ENCODE measurements at places on chromosomes 12 and 14. TPM values are rescaled to one million over a fixed set of nuclear protein-coding genes. Genes with fewer than 3 reads are reported as not detected.

DNA sequence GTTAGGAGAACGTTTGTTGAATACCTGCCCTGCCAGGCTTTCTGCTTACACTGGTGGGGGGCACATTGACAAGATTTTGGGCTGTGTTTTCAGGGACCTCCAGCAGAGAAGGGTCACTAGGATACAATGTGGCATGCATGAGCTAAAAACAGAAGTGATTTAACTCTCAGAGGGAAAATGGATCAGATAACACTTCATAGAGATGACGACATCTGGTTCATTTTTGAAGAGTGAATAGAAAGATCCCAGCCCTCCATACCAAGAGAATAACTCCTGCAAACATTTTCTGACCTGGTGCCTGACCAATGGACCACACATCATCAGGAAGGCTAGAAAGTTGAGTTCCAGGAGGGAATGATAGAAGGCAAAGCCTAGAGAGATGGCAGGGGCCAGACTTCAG lies 33.7 kb downstream of the CKB start:
- no peak for DNase-seq
- no peak overlapping the region for H3K4me3 ChIP-seq
- no peak overlapping the region for H3K27ac ChIP-seq

DNA sequence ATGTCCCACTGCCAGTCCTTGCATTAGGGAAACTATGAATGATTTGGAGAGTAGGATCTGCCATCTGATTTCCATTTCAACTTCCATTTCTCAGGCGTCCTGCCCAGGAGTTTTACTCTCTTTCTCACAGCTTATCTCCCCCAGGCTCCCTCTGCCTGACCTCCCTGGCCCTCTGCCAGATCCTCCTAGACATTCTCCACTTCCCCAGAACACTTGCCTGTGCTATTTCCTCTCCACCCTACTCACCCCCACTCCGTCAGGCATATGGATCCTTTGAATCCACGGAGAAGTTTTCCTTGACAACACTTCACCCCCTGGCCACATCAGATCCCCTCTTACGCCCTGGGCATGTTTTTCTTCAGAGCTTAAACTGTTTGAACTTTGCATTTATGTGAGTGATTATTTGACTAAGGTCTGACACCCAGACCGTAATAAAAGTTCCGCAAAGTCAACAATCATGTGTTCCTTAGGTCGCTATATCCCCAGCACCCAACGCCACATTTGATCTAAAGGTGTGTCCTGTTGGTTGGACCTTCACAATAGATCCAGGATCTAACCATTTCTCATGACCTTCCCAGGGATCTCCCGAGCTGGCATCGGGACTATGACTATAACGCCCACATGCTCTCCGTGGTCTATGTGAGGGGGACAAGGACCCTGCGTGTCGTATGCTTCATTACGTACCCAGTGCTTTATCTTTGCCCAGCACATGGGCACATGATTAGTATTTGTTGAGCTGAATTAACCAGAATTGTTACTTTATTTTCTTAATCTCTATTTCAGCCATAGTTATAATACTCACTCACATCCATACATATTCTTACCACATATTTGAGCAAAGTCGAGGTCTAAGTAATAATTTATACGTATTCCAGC lies 255.8 kb upstream of the FOXN3 start:
- no peaks in the 10 kb centered on the region for H3K27me3 ChIP-seq
- no peaks in the 10 kb centered on the region for H3K4me1 ChIP-seq
- no peak overlapping the region for H3K4me3 ChIP-seq
- no peak for DNase-seq
- H3K27ac ChIP-seq: no peak overlapping the region

- no peak overlapping the region for H3K27ac ChIP-seq
- H3K4me3 ChIP-seq: no peak overlapping the region
- H3K27me3 ChIP-seq: no peaks in the 10 kb centered on the region
- H3K36me3 ChIP-seq: no peaks in the 10 kb centered on the region
Observed at GRCh38 chr12:25992026-25992782, 33.7 kb downstream of the RASSF8 start.

GRCh38 chr12:69570545-69571399 lies 14.5 kb upstream of the CCT2 start:
- no peak overlapping the region for H3K4me3 ChIP-seq
- H3K27me3 ChIP-seq: no peaks in the 10 kb centered on the region
- DNase-seq: peak; percentile 70
- H3K27ac ChIP-seq: no peak overlapping the region
- peaks cover 4% of the 10 kb centered on the region for H3K36me3 ChIP-seq
- H3K4me1 ChIP-seq: peaks cover 7% of the 10 kb centered on the region

GRCh38 chr12:118073768-118074167 lies 12.8 kb upstream of the WSB2 start:
- peaks cover 2% of the 10 kb centered on the region for H3K36me3 ChIP-seq
- no peaks in the 10 kb centered on the region for H3K27me3 ChIP-seq
- no peak overlapping the region for H3K4me3 ChIP-seq

DNA sequence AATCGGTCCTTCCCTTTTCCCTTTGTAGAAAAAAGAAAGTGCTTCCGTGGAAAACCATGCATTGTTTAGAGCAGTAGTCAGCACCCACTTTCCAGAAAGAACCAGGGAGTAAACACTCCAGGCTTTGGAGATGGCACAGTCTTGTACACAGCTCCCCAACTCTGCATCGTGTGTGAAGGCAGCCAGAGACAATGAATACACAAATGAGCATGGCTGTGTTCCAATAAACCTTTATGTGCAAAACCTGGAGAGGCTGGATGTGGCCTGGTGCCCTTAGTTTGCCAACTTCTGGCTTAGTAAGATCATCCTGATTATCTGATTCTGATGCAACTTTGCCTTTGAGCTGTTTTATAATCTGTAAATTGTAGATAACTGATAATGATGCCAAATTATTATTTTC lies 463.4 kb upstream of the TMEM132C start:
- H3K27ac ChIP-seq: no peak overlapping the region
- DNase-seq: no peak
- H3K27me3 ChIP-seq: no peaks in the 10 kb centered on the region
- H3K4me1 ChIP-seq: no peaks in the 10 kb centered on the region

DNA sequence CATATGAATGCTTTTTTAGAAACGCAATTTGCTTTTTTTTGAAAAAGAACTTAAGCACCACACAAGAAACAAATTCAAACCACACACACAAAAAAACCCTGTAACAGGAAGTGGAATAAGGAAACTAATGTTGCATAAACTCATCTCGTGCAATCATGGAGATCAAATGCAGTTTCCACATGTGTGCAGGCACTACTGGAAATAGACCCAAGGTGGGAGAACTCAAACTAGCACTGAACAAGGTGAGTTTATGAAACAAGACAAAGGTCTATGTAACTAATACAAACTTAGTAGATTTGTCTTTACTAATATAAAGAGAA lies 17.5 kb downstream of the NIN start:
- DNase-seq: no peak
- H3K4me3 ChIP-seq: no peak overlapping the region
- H3K4me1 ChIP-seq: no peaks in the 10 kb centered on the region
- no peaks in the 10 kb centered on the region for H3K36me3 ChIP-seq
- H3K27me3 ChIP-seq: no peaks in the 10 kb centered on the region

DNA sequence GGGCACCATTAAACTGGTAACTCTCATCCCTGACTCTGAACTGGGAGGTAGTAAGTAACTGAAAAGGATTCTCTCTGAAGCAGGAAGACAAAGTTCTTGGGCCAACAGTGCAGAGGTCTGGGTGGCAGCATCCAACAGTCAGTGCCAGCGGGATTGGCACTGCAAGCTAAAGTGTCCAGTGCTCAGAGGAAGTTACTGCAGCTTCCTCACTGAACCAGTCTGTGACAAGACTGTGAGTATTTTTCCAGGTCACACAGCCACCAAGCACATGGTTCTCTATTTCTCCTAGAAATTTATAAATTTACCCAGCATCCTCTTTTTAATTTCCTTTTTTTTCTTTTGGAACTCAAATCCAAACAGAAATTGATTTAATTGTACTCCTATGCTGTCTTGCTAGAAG lies 81.6 kb upstream of the FAR2 start:
- no peaks in the 10 kb centered on the region for H3K36me3 ChIP-seq
- no peaks in the 10 kb centered on the region for H3K4me1 ChIP-seq
- no peaks in the 10 kb centered on the region for H3K27me3 ChIP-seq

GRCh38 chr14:89277203-89277602 lies 139.8 kb downstream of the FOXN3 start:
- H3K36me3 ChIP-seq: no peaks in the 10 kb centered on the region
- no peak overlapping the region for H3K4me3 ChIP-seq
- H3K27ac ChIP-seq: no peak overlapping the region
- H3K4me1 ChIP-seq: no peaks in the 10 kb centered on the region

- no peaks in the 10 kb centered on the region for H3K27me3 ChIP-seq
- no peaks in the 10 kb centered on the region for H3K4me1 ChIP-seq
- DNase-seq: no peak
- H3K27ac ChIP-seq: no peak overlapping the region
- no peak overlapping the region for H3K4me3 ChIP-seq
Observed at GRCh38 chr14:102732924-102733323, 44.3 kb upstream of the TRAF3 start.

The SIX1 gene
- 0.33 TPM for total RNA-seq

The GPR84 gene
- total RNA-seq: not detected

The NGB gene
- total RNA-seq: 0.33 TPM

The ST8SIA1 gene
- total RNA-seq: under 0.01 TPM

The NR1H4 gene
- total RNA-seq: 2.9 TPM

The LRP1-AS gene
- total RNA-seq: not detected

The IRAK3 gene
- total RNA-seq: 6.3 TPM

Measured in body of pancreas (tissue), 4 donors.